ENCODE measurements at places on chromosomes 2 and 18.

GRCh38 chr2:17821535-17822444, 5.5 kb downstream of the MSGN1 start:
- DNase-seq, result no peak

DNA sequence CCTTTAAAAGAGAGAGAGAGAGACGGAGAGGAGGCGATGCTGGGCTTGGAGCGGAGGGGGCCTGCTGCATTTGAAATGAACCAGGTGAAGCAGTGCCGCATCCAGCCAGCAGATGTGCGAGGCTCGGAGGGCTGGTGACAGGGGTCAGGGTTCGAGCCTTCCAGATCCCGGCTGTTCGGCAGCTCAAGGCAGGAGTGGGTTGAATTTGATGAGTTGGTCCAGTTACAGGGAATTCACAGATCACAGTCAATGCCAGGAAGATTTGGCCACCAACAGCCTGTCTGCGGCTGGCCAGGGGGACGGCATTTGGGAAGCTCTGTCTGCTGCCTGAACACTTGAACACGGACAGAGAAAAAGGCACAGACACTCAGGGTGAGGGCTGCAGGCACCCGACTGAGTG, 48.6 kb downstream of the PTGR3 start:
- DNase-seq, result no peak

DNA sequence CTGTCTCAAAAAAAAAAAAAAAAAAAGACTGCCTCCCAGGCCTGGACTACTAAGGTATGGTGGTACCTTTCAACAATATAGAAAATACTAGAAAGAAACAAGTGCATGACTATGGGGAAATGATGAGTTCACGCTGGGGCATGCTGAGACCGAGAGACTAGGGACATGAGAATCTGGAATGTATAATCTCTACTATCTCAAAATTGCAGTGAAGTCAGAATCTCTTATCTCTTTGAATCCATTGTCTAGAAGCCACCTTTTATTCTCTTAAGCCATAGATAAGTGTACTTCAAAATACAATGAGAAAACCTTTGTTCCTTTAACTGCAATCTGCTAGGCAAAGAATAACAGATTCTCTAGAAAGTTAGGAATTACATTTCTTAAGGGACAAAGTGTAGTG, 5.6 kb downstream of the FRZB start:
- DNase-seq, result no peak

- DNase-seq, result peak; percentile 87
These were observed 1.8 kb downstream of the GYPC start for GRCh38 chr2:126657636-126658318.

DNA sequence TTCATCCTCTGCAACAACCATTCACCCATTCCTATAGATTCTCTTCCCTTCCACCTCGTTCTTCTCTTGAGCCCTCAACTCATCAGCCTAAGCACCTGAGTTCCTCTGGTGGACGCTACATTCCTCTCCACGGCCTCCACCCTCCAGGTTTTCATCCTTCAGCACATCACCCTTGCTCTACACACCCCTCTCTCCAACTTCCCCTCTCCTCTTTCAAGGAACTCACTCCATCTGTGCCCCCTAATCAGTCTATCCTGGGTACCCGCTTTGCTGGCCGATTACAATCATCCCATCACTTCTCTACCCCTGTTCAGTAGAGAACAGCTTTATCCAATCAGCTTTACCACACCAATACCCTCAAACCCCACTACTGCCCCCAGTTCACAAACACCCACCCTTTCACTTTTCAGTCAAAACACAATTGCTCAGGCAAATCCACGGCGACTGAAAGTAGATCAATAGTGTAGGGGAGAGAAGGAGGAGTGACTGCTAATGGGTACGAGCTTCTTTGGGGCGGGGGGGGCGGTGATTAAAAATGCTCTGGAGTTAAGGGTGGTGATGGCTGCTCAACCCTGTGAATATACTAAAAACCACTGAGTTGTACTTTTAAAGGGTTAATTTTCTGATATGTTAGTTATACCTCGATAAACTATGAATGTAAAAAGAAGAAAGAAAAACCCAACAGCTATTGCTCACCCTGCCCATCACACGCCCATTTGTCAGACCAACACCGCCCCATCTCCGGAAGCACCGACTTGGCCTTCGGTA, 857 bp downstream of the DYM start:
- peak; percentile 26 for DNase-seq

- DNase-seq, result no peak
These were observed 52.1 kb downstream of the RBBP8 start for GRCh38 chr18:22985250-22985649.

DNA sequence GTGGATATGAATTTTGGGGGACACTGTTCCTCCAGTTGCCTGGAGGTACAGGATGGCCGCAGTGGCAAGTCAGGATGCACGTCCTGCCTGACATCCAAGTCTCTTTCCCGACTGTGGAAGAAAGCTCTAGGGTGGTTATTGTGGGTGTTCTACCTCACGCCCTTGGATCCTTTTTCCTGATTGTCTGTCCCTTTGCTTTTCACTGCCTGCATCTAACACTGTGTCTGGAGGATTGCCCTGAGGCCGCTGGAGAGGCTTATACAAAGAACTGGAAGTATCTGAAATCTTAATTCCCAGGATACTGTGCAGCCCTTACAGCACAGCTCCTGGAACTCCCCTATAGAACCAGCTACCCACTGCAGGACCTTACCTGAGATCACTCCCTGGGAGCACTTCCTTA, 250.5 kb downstream of the TFCP2L1 start:
- no peak for DNase-seq

DNA sequence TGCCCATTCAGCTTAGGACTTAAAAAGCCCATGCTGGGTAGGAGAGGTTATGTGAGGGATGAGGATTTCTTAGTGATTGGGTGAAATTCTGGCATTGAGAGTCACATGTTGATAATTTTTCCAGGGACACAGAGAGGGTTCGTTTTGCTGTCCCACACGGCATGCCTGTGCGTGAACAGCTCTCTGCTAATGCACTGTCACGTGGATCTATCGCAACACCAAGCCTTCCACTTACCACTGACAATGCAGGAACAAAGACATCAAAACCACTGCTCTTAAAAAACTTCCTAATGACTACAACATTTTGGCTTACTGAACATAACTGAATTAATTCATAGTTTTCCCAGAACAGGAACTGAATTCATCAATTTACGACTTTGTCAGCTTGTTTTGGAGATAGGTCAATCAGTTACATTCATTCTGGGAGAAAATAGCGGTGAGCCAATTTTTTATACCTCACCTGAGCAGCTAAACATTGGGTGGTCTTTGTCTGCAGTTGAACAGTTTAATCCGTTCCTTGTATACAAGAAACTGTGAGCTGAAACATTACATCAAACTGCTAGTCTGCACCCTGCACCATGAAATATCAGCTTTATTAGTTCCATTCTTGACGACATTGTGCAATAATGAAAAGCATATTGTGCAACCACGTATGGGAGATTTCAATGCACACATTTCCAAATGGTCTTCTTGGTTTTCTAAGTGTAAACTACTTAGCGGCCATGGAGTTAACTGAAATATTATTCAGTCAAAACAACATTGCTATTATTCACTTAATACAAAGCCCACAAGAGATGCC, 127.1 kb downstream of the LPIN1 start:
- DNase-seq, result no peak

GRCh38 chr2:11074246-11074820, 80.9 kb upstream of the SLC66A3 start:
- no peak for DNase-seq

- DNase-seq, result no peak
These were observed at the start of gene GBX2 for GRCh38 chr2:236168110-236169080. Gene GBX2 (minus strand): TSS chr2:236168386. CDS start chr2:236167971, 415 bp downstream.

DNA sequence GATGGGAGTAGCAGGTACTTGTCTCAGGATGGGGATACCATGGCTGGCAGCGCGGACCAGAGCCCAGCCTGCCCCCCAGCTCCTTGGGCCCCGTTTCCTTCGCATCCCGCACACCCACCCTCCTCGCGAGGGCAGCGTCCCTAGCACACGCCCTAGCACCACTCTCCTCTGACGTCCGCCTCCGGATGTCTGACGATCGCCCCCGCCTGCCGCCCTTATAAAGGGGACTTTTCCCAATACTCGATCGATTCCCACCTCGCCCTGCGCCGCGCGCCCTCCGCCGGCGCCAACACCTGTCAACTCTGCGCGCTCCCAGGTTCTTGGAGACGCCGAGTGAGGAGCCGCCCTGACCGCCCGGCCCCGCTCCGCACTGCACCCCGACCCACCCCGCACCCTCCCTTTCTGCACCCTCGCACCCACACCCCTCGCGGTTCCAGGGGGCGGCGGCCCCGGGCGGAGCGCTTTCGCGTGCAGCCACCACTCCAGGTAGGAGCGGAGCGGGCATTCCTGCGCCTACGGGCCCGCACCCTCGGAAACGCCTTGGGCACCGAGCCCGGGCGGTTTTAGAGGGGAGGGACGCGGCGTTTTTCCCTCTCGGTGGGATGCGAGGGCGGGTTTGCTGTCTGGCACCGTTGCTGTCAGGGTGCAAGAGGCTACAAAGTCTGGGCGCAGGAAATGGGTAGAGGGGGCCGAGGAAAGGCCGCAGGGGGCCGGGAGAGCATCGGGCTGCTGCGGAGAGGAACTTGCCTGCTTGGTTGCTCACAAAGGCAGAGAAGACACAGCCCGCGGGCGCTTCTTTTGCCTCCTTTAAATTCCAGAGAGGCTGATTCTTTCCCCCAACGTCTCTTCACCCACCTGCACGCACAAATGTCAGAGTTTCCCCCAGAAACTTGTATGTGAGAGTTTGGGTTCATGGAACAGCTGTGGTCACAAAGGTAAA, at the start of gene SLC5A7:
TSS of gene SLC5A7 (plus strand) at position 247 of the 940 bp plus-strand sequence. CDS start 1,632 bp downstream, outside the sequence.
- DNase-seq, result no peak

GRCh38 chr18:13672657-13673056, 53.7 kb downstream of the FAM210A start:
- no peak for DNase-seq

DNA sequence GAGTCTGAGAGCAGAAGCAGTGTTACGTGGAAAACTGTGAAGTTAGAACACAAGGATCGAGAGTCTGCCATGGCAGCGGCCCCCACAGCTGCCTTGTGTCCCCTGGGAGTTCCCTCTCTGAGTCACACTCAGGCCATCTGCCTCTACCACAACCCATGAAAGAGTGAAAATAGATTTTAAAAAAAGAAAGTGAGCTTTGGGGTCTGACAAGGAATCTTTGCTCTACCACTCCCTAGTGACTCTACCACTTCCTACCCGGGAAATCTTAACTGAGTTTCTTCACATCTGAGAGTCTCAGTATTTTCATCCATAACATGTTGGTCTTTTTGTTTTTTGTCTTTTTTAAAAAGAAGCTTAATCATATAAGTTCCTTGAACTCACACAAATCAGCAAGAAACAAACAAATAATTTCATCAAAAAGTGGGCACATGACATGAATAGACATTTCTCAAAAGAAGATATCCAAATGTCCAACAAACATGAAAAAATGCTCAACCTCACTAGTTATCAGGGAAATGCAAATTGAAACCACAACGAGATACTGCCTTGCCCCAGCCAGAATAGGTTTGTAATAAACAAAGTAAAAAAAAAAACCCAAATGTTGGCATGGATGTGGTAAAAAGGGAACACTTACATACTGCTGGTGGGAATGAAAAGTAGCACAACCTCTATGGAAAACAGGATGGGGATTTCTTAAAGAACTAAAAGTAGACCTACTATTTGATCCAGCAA, 2.4 kb upstream of the MSGN1 start:
- no peak for DNase-seq

DNA sequence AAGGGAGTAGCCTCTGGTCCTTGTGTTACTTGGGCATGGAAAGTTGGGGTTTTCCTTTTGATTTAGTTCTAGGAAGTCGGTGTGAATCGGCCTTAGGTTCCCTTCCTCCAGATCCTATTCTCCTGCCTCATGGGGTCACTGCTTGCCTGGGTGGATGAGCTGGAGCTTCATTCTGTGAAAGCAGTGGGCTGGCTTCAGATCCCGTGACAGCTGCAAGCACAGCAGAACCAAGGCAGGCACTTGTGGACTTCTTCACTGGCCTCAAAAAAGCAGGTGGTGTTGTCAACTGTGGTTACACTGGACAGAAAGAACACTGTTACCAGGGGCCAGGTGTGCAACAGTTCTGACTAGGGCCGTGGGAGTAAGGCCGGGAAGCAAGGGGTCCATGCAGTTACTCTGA, 243.4 kb downstream of the LDLRAD4 start:
- DNase-seq, result no peak

DNA sequence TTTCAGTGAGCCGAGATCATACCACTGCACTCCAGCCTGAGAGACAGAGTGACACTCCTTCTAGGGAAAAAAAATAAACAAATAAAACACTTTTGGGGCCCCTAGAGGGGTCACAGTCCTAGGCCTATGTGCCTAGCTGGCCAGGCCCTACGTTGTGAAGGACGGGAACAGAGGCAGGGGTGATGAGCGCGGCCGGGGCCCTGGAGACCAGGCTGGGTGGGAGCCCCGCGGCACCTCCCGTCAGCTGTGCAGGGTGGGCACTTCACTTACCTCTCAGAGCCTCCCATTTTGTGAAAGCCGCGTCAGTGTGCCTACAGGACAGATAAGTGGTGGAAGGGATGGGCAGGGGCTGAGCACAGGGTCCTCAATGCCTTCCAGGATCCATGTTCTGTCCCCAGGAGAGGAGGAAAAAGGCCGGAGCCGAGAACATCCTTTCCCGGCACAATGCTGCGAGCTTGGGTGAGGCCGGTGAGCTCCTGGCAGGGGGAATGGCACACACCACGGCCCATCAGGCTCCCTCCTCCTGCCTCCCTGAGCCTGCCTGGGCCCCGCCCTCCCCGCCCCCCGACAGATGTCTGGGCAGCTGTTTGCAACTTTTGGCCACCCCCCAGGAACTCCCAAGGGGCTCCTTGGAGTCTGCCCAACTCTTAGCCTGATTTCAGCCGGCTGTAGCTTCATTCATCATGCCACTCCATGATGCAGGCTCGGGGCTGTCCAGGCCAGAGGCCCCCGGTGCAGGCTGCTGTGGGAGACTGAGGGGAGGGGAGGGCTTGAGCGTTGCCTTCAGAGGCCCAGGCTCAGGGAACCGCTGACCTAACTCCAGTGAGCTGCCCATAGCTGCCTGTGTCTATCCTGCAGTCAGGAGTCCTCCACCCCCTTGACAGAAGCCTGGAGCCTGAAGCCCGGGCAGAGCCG, 196.5 kb downstream of the TFCP2L1 start:
- DNase-seq, result no peak

DNA sequence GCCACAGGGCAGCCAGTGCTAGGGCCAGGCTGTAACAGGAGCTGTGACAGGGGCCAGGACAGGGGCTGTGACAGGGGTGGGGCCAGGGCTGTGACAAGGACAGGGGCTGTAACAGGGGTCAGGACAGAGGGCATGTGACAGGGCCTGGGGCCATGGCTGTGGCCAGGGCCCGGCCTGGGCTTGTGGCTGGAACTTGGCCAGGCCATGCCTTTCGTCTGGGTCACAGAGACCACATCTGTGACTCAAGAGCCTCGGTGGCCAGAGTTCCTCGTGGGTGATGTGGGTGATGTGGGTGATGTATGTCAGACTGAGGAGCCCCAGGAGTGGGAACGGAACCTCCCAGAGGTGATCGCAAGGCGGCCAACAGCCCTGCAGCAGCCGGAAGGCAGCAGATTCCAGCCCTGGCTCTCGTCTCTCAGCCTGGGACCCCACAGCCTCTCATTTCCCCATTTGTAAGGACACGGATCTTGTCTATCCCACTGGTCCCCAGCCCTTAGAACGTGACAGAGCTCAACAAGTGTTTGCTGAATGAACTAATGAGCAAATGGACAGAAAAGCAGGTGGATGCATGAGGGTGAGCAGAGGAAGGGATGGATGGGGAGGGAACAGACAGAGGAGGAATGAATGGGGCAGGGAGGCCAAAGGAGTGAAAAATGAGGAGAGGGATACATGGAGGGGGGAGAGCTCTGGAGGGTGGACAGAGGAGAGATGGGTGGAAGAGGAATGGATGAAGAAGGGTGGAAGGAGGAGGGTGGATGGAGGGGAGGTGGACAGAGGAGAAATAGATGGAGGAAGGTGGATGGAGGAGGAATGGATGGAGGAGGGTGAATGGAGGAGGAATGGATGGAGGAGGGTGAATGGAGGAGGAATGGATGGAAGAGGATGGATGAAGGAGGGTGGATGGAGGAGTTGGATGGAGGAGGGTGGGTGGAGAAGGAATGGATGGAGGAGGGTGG, 17.3 kb downstream of the ESPNL start:
- no peak for DNase-seq
